Stimulated activated CD8-positive, alpha-beta memory T cell treated with anti-CD3 and anti-CD28 coated beads, Interleukin-2, amount 100 ng/mL, for 1 hour (primary cell): ENCODE measurements at places on chromosomes 7 and 10.

DNA sequence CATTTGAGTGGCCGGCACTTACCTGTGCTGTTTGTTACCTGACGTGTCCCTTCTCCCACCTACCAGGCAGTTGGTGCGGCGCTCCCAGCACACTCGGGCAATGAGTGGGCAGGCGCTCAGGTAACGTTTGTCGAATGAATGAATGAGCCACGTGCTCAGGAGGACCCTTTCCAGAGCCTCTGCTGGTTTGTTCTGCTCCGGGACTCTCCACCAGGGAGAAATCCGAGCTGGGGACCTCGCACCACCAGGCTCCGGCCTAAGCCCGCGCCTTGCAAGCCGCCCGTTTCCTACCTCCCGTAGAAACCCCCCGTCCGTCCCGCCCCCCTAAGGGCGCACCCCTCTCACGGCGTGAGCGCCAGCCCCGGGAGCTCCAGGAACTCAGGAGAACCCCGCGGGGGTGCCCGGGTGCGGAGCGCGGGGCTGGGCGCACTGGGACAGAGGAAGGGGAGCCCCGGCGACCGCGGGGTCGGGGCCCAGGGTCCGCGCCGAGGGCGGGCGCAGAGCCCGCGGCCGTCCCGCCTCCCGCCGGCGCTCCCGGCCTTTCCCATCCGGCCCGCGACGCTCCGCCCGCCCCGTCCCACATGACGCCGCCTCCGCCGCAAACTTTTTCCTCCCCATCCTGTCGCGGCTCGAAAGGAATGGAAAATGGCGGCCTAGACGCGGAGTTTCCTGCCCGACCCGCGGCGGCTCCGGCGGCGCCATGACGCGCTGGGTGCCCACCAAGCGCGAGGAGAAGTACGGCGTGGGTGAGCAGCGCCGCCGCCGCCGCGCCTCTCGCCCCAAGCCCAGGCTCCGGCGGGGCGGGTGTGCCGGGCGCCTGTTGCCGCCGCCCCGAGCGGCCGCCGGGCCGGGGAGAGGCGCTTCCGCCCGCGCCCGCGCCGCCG lies at the start of gene DOCK1:
TSS of gene DOCK1 (plus strand) at position 611 of the 884 bp plus-strand sequence. CDS start at position 701, 90 bp downstream.
- no peak for DNase-seq

GRCh38 chr7:77760809-77761453 lies 37.3 kb downstream of the TMEM60 start:
- no peak for DNase-seq

DNA sequence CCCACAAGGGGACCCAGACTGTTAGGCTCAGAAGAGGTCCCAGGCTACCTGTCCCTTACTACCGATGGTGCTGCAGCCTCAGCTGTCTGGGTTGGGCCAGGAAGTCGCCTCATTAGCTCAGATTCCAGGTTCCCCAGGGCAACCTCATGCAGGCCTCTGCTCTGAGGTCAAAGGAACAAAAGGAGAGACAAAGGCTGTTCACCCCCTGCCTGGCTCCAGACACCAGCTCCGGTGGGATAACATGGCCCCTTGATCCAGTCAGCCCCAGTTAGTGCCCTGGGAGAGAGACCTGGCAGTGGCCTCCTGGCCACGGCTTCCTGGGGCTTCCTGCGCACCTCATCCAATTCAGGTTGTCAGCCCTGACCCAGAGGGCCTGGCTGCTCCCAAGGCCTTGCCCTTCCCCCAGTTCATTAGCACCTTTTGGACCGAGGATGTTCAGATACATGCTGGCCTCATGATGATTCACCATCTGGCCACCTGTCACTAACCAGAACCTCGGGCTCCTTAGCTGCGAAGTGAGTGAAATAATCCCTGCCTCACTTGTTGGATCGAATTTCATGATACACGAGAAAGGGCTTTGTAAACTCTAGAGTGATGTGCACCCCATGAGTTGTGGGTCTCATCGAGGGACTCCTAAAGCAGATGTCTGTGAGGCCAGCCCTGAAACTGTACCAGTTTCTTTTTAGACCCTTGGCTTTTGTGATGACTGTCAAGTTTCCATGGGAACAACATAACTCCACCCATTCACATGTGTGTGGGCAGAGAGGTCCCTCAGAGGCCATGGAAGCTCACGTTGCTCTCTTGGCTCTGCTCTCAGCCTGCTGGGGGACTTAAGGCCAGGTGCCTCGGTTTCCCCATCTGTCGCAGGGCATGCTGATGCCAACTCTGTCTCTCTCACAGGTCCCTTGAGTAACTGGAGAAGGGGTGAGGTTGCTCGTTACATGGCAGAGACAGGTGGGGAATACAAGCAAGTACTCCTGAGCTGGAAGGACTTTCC lies 79.5 kb upstream of the PCBD1 start:
- no peak for DNase-seq

DNA sequence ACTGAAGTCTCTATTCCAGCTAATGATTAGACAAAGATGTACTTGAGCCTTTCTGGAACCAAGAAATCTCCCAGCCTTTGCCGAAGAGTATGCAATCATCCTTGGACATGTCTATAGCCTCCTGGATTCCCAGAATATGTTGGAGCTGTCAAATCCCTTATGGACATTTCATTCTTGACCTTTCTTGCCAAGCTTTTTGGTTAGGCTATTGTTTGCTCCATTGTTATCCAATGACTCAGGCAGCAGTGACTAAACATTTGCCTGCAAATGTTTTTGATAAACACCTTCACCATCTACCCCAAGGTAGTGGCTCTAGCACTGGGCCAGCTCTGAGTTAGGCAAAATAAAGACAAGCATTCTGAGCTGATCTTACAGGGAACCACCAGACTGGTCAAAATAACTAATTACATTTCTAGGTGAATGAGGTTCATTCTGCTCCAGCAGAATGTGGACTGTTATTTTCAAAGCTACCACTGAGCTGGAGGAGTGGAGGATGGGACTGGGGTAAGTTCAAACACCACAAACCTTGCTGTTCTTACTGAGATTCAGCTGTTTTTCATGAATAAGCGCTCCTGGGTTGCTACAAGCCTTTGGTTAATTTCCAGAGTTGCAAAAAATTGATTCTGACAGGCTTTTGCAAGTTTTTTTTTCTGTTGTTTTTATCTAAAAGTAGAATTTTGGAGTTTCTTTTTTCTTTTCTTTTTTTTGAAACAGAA lies 81.0 kb downstream of the TMEM270 start:
- DNase-seq: no peak

- DNase-seq: no peak
These were observed 15.9 kb upstream of the ADCK2 start for GRCh38 chr7:140656548-140657515.

DNA sequence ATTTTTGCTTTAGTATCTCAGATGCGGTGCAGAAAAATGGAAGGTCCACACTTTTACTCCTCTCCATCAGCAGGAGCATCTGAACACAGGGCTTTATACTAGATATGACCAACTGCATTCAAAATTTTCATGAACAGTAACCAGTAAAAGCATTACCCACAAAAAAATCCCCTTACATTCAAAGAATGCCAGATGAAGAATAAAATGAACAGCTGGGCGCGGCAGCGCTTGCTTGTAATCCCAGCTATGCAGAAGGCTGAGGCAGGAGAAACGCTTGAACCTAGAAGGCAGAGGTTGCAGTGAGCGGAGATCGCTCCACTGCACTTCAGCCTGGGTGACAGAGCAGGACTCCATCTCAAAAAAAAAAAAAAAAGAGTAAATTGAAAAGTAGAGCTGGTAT lies 3.1 kb downstream of the SAR1A start:
- no peak for DNase-seq

DNA sequence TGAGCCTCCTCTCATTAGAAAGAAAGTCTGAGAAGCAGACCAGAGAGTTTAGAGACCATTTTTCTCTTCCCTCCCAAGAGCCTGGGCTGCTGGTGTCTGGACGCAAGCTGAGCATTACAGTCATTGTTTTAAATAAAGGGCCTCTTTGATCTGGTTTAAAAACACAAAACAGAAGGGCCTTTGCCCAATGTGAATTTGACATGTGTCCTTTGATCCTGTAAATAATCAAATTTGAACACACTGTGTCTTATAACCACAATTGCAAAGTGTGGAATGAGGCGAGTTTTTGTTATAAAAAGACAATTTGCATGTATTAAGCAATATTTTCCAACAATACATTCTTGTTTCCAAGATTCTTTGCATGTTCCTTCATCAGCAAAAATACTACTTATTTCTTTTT lies 158.5 kb downstream of the C7orf25 start:
- no peak for DNase-seq

DNA sequence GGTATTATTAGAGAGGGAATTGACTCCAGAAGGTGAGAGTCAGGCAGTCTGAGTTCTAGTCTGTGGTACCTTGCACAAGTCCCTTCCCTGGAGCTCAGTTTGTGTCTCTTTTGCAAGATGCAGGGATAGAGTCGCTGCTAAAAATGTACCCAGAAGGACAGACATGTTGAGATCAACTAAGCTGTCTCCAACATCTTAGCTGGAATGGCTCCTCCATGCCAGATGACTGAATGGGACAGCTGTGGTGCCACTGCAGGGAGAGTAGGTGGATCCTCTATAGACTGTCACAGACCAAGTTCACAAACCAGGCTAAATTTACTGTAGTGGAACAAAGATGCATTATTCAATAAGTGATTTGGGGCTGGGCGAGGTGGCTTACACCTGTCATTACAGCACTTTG lies 120.1 kb downstream of the NEURL1 start:
- no peak for DNase-seq

- no peak for DNase-seq
These were observed 188.5 kb upstream of the BMPER start for GRCh38 chr7:33716581-33717477.

DNA sequence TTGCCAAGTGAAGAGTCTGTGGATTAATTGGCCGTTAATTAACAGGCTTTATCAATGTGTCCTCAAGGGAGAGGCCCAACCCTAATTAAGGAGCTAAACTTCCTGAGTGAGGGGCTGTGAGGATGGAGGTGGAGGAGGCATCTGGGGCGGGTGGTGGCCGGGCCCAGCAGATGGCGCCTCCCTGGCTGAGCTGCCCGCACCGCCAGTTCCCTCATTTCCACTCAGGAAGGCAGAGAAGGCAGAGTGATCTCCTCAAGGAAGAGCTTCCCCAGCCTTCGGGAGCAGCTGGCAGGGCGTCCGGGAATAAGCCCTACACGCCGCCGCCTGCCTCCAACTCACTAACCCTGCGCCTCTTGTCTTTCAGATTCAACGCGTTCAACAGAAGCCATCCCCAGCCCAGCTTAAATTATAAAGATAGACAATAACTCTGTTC lies 112.2 kb downstream of the CYTH3 start:
- DNase-seq: no peak

DNA sequence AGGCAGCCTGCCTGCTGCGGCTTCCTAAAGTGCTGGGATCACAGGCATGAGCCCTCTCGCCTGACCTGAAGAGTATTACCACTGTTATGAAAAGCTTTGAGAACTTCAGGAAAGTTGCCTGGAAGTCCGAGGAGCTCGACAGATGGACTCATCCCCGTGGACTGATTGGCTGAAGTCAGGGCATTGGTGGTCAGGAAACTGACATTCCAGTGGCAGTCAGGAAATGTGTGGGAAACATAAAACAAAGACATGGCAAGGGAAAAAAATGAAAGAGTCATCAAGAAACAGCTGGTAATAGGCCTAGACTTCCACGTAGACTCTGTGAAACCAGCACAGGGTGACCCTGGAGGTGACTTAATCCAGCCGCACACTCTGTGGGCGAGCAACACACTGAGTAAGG lies 123.3 kb downstream of the CDH23 start:
- DNase-seq: no peak

GRCh38 chr7:2002561-2003450 lies 229.9 kb downstream of the MAD1L1 start:
- no peak for DNase-seq

- DNase-seq: no peak
These were observed 112.5 kb upstream of the TCERG1L start for GRCh38 chr10:131424053-131424452.

- DNase-seq: no peak
These were observed 17.6 kb downstream of the C10orf62 start for GRCh38 chr10:97607095-97607636.

- no peak for DNase-seq
These were observed 32.9 kb upstream of the SLF2 start for GRCh38 chr10:100879741-100880360.

DNA sequence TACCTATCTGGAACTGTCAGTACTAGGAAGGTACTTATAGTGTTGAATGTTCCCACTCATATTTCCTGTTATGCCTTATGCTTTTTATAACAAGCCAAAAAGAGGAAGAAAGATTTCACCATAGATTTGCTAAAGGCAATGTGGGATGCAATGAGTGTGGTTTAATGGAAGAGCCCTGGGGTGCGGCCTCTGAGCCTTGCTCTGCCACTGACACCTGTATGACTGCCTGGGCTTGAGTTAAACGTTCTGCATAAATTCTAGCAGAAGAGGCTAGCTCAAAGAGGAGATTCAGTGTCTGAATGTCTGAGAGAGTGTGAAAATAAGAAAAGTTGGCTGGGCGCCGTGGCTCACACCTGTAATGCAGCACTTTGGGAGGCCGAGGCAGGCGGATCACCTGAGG lies 143.8 kb downstream of the TPST1 start:
- DNase-seq: no peak

- no peak for DNase-seq
These were observed 2.2 kb downstream of the SMARCD3 start for GRCh38 chr7:151246102-151246850.

DNA sequence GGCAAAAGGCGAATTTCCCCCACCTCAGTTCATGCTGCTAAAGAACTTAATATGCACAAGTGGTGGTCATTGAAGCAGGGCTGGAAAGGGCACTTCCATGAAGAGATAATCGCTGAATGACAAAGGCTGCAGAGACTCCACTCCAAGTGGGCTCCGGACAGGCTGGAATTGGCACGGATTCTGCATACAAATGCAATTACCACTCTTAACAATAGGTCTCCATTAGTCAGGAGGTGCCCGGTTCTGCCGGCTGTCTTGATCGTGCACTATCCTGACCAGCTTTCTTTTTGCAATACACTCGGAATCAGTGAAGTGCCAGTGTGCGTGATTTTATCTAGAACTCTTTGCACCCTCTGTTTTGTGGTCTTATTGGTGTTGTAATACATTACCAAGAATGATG lies 49.7 kb downstream of the INSYN2A start:
- DNase-seq: no peak

DNA sequence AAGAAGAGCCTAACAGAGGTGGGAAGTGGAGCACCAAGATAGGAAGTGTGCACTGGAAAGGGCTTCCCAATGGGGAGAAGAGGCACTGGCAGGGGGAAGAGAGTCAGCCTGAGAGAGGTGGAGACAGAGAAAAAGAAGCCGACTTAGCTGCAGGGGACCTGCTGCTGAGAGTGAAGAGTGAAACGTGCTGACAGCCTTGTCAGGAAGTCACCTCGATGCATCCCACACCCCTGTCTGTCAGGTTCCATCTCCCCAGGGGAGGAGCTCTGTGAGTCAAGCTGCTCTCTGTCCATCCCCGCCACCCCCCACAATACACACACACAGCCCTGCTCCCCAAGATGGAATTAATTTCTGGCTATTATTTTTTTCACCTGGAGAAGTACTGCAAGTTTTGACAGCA lies 14.0 kb downstream of the KAZALD1 start:
- DNase-seq: no peak

GRCh38 chr7:82578430-82578829 lies 134.9 kb upstream of the CACNA2D1 start:
- DNase-seq: no peak

- no peak for DNase-seq
These were observed 2.4 kb downstream of the H2AZ2 start for GRCh38 chr7:44845451-44845850.

- DNase-seq: no peak
These were observed 131.1 kb upstream of the CDK1 start for GRCh38 chr10:60646966-60647796.
